Stimulated activated CD8-positive, alpha-beta memory T cell treated with anti-CD3 and anti-CD28 coated beads, Interleukin-15, amount 100 ng/mL, for 24 hours (primary cell): ENCODE measurements at places on chromosomes 2 and 18.

DNA sequence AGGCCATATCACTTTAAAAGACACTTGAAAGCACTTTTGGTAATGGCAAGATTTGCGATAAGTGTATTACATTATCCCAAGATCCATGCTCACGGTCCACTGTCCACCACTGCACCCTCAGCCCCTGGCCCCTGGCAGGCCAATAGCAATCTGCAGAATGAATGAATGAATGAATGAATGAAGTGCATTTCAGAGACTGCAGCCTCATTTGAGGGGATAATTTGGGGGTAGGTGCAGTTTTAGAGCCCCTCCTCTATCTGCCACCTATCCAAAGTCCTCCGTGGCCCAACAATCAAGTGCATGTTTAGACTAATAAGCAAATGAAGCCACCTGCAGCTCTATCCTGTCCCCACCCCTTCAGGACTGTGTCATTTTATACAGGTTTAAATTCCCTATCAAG is 1.3 kb upstream of the RBM44 start:
- no peak for DNase-seq

DNA sequence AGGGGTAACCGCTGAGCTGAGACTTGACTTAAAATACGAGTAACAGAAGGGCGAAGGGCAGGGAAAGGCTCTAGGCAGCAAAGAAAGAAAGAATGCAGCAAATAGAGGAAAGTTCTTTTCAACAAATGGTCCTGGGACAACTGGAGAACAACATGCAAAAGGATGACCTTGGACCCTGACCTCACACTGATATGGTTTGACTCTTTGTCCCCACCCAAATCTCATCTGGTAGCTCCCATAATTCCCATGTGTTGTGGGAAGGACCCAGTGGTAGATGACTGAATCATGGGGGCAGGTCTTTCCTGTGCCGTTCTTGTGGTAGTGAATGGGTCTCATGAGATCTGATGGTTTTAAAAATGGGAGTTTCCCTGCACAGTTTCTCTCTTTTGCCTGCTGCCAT is 33.9 kb downstream of the ST3GAL5 start:
- DNase-seq = no peak

DNA sequence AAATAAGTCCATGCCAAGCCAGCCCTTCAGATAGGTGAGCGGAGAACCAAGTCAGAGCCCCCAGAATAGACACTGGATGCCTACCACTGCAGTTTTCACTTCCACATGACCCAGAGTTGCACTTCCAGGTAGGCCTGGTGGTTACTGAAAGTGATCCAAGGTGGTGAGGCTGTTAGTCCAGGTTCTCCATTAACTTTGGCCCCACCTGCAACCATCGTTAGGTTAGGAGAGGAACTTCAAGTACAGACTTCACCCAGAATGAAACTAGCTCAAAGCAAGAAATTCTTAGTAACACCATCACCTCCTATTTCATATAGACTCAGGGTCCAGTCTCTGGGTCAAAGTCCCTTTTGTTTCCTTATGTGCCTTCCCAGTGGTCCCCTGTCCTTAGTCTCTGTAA is 293.1 kb upstream of the ID2 start:
- DNase-seq = no peak

GRCh38 chr18:8106603-8107002 is 502.6 kb upstream of the RAB12 start:
- DNase-seq = no peak

DNA sequence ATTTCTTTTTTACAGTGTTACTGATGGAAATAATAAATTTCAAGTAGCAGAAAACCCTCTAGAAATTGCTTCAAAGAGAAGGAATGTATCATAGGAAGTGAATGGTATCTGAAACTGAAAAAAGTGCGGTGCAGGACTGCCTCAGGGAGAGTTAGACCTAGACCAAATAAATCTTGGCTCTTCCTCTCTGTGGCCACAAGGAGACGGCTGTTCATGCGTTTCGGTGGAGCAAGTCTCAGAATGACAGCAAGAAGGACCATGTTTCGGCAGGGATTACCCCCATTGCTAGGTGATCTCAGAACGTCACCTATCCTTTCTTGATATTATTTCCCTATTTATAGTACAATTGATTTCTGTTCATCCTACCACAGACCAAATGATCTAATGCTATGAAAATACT is 522.3 kb downstream of the SOX11 start:
- DNase-seq = no peak

- DNase-seq = no peak
These were observed 370.2 kb downstream of the PTPRM start for GRCh38 chr18:7937268-7937667.

DNA sequence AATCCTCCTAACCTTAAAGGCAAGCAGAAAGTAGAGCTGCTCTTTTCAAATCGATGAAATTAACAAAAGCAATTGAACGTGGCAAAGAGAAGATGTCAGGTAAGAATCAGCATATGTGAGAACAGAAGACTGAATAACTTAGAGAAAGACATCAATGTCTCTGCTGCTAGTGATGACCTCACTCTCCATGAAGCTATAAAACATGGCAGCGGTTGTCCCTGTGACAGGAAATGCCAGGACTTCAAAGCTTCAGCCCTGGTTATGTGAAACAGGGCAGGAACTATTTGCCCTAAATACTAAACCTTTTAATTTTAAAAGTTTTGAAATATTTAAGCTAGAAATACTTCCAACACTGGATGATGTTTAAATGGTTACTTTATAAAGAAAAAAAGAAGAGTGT is 383.7 kb downstream of the XIRP2 start:
- DNase-seq = no peak

GRCh38 chr2:183284606-183285005 is 160.4 kb downstream of the NUP35 start:
- DNase-seq = no peak

GRCh38 chr18:35038881-35039491 is 2.2 kb upstream of the MAPRE2 start:
- DNase-seq = no peak

DNA sequence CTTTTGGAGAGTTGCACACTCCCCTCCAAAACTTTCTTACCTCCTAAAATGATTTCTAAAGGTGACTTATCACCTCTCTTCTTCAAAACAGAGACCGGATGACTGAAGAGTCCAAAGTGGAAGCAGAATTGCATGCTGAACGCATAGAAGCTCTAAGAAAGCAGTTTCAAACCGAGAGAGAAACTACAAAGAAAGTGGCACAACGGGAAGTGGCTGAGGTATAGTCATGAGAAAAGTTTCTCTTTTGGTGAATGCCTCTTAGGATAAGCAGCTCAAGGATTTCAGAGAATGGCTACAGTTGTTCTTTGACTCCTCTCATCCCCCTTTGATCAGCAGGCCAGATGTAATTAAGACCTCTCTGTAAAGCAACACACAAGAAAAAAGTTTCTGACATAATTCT is 73.6 kb downstream of the GTF3C3 start:
- DNase-seq = no peak

- DNase-seq = no peak
These were observed 4.7 kb downstream of the CAPG start for GRCh38 chr2:85405201-85406059.

DNA sequence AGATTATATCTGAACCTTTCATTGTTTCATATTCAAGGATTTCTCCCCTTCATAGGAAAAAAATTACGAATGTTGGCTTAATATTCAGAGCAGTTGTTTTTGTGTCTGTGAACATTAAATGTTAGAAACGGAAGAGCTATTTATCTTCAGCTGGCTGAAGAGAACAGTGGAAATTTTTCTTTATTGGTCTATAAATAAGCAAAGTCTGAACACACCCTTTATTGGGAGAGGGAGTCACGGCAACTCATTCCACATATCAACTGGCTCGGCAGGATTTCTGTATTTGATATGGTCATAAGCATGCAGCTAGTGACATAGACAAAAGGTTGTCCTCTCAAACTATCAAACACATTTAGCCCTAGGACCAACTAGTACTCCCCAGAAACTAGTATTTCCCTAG is 468.4 kb upstream of the HNRNPA3 start:
- DNase-seq = no peak

DNA sequence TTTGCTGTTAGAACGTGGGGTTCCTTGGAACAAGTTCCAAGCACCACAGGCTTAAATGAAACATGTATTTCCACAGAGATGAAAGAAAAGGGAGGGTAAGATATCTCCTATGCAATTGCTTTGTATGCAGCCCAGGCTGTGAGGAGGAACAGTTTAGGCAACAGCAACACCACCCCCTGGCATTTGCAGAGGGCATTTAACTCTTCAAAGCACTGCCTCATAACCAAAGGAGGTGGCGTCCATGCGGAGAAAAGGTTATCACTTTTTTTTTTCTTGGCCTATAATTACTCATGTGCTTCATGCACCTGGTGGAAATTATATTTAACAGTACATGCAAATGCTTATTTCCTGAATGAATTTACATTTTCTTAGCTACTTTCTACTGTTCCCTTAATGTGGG is 286.0 kb downstream of the LPIN1 start:
- no peak for DNase-seq

GRCh38 chr2:112876971-112877361 is 34.0 kb upstream of the IL37 start:
- no peak for DNase-seq

GRCh38 chr18:21257386-21257785 is 15.4 kb downstream of the GREB1L start:
- no peak for DNase-seq

DNA sequence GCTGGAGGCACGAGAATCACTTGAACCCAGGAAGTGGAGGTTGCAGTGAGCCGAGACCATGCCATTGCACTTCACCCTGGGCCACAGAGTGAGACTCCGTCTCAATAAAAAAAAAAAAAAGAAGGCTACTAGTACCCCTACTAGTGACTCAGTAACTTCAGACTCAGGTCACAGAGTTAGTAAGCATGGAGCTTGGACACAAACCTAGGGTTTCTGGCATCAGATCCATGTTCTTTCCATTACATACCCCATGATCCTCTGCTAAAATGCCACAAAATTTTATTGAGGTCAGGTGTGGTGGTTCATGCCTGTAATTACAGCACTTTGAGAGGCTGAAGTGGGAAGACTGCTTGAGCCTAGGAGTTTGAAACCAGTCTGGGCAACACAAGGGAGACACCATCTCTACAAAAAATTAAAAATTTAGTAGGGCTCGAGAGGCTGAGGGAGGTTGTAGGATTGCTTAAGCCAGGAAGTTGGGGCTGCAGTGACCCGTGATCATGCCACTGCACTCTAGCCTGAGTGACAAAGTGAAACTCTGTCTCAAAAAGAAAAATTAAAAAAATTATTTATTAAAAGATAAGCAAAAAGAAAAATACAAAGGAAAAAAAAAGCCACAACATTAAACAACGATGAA is 45.1 kb downstream of the DHX57 start:
- DNase-seq = no peak

DNA sequence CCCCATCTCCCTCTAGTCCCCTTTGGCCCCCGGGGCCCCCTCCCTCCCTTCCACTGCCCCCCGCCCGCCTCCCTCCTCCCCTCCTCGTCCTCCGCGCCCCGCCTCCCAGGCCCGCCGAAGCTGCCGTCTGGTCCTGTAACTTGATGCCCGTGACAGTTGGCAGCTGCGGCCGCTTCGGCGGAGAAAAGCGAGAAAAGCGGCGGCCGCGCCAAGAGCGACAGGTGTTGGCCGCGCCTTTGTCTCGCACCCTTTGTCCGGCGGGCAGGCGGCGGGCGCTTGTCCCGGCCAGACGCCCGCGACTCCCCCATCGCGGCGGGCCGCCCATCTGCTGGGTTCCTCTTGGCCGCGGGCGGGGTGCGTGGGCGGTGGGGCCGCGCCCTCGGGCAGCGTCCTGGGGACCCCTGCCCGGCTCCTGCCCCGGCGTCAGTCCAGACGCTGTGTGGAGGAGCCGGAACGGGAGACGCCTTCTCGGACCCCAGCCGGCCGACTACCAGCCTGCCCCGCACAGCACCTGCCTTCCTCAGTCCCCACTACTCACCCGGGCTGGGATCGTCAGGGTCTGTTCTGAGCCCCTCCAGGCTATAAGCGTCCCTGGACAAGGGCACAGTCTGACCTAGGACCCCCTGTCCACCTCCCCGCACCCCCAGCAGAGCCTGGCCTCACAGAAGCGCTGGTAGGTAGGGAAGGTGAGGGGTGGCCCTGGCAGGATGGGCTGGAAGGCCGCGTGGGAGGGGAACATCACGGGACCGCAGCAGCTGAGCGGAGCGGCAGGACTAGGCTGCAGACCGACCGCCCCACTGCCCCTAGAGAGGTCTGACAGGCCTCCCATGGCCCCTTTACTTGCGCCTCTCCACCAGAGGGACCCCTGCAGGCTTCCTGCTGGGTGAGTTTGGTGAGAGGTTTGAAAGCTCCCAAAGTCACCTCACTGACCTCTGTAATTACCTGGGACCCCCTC is 1.2 kb upstream of the HES6 start:
- no peak for DNase-seq

- no peak for DNase-seq
These were observed 71.2 kb upstream of the DOCK10 start for GRCh38 chr2:225113371-225114015.

GRCh38 chr2:136049011-136049742 is 63.8 kb upstream of the DARS1 start:
- DNase-seq = no peak

DNA sequence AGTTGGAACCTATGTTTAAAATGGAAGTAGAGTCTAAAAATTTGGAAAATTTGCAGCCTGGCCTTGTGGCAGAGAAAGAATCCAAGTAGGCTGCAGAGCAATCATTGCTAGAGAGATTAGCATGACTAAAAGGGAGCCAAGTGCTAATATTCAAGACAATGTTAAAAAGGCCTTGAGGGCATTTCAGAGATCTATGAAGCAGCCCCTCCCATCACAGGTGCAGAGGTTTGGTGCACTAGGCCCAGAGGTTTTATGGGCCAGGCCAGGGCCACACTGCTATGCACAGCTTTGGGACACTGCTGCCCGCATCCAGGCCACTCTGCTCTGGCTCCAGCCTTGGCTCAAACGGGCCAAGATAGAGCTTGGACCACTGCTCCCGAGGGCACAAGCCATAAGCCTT is 6.7 kb upstream of the IL1A start:
- no peak for DNase-seq

- no peak for DNase-seq
These were observed 69.9 kb downstream of the CHRNA1 start for GRCh38 chr2:174694196-174694878.

DNA sequence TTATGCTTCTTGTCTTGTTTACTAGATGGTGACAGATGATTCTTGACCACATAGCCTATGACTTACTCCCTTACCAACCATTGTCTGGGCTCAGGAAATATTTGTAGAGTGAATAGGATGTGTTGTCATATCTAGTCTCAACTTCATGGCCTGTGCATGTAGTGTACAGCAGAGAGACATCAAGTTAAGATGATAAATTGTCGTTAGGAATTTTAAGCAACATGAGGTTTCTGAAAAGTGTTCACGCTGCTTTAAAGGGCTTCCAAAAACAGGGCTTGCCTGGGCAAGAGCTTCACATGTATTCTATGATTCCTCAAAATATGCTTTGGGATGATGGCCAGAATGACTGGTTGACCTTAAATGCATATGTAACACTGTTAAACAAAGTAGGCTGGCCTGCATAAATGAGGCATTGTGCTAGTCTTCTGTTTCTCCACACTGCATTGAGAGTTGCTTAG is 424.0 kb downstream of the RND3 start:
- DNase-seq = no peak

GRCh38 chr2:39139511-39140237 is 18.8 kb upstream of the SOS1 start:
- DNase-seq = no peak

GRCh38 chr2:121076885-121077549 is 208.0 kb downstream of the TFCP2L1 start:
- DNase-seq = peak; percentile 50

- no peak for DNase-seq
These were observed 5.4 kb downstream of the METTL21A start for GRCh38 chr2:207619764-207620203.
